ENCODE measurements at places on chromosomes 5 and 9.

DNA sequence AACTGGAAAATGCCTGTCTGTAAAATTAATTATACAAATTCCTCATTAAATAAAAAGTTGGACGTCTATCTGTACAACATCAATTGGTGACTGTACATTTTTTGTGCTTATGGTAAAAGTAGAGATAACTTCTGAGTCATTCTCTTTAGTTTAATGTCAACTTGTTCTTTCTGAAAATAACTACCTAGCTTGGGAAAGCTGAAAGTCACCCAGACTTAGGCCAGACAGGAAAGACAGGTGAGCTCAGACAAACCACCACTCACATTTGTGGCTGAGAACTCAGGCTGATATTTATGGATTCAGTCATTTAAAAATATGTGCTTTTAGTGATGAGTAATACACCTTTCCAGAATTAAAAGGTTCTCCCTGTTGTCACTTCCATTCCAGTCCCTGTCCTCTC is 31.9 kb upstream of the ENTREP1 start:
- no peak for DNase-seq

GRCh38 chr9:113399646-113400200 is 1.4 kb downstream of the ALAD start:
- DNase-seq, result no peak

DNA sequence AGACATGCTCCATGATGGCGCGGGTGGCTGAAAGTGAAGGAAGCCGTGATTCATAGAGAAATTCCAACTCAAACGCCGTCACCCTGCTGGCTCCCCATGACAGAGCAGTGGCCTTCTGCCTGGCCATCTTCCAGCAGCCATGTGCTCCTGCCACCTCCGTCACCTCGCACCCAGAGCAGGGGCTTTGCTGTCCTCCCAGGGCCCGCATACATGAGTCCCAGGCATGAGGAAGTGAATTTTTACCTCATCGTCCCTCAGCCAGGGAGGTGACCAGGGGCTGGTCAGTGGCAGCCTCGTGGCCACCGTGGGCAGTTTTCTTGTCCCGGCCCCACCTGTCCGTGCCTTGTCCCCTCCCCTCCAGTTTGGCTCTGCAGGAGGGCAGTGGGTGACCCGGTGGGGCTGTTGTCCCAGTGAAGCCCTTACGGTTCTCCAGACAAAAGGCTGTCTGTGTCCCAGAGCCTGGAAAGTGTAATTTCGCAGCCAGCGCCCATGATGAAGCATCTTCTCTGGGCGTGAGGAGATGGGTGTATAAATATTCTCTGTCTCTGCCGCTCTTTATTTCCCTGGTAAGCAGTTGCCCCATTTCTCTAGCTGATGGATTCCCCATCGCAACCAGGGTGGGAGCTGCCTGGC is 124.0 kb upstream of the LMX1B start:
- DNase-seq, result no peak

DNA sequence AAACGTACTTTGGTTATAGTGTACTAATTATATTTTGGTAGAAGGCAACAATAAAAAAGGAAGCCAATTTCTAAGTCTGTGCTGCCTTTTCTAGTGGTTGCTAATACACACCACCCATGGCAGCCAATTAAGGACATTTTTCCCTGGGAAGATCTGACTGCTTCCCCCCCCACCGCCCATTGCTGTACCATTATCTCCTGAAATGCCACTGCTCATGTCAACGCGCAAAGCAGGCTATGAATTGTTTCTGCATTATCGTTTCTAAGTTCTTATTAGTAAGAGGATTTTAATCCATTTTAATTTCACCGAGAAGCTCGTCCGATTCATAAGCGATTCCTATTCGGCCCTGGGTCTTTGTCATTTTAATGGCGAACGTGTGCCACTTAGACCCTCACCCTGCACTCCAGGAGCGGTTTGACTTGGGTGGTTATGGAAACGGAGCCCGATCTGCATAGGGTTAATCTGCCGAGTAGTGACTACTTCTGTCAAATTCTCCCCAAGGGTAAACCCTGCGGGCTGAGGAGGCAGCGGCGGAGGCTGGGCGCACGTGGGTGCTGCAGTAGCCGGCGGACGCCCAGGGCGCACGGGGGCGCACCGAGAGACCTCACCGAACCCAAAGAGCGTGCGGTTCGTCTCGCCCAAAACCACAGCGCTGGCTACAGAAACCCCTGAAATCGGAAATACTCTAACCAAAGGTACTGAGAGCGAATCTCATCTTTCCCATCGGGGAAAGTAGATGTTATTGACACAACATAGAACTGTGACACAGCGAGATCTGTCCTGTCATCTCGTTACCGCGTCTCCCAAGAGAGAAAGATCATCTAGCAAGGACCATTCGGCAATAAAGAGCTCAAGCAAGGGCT is 55.8 kb upstream of the SHC3 start:
- DNase-seq, result no peak

DNA sequence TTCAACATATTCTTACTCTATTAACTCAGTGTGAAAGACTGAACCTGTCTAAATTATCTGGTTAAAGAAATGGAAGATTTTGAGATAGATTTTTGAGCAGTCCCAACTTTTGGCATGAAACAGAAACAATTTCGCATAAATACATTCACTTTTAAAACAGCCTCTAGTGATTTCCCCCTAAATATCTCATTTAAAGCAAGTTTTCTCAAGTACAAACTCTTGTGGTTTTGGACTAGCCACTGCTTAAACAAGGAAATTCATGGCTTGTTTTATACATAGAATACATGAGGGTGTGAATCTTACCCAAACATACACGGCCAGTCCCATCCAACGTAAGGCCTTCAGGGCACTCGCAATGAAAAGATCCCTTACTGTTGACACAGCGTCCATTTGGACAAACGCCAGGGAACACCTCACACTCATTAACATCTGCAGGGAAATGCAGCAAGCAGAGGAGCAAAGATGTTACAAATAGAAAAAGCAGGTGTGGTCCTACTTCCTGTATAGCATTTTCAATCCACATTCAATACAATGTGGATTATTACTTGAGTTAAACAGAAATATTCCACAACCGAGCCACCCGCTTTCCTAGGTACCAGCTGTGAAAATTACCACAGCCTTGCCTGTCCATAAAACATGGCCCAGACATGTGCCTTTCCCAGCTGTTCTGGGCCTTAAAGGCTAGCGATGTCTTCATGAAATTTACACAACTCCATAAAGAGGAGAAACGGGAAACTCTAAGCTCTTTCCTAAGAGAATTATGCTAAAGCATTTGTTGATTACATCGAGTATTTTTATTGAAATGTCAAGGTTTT is 188.8 kb downstream of the FBN2 start:
- DNase-seq, result no peak
